ENCODE measurements at places on chromosomes 4 and X.

DNA sequence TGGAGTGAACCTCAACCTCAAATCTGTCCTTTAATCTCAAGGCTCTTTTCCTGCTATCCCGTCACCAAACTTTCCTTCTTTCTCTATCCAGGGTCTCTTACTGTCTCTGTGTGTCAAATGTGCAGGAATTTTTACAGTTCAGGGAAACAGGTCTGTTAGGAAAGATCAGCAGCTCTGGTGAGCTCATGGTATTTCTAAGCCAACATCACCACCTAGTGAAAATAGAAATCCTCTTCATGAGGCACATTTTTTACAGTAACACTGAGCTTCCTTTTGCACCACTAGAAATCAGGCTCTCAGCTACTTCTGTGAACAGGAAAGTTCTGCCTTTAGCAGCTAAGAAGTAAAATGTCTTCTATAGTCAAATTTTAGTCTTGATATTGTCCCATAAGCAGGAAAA is 39.6 kb downstream of the NUDT11 start:
- no peak for DNase-seq

GRCh38 chrX:9327747-9328145 is 137.1 kb upstream of the TBL1X start:
- no peak for DNase-seq

DNA sequence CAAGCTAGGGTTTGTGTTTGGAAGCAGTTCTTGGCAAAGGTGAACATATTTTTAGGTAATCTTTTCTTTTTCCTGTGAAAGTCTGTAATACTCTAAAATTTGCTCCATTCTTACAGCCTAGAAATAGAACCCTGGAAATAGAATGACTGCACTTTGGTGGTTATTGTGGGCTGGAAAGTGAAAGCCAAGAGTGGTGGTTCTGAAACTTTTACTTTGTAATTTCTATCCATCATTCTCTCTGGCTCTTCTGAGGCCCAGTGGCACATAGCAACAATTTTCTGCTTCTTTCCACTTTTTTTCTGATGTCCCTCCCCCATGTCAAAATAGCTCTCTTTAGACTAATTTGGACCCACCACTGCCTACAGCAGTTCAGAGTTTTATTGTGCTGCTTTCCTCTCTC is 300.4 kb upstream of the RPS6KA3 start:
- DNase-seq = no peak

GRCh38 chrX:108316456-108316855 is 121.8 kb downstream of the COL4A6 start:
- no peak for DNase-seq

GRCh38 chr4:184941671-184942418 is 76.4 kb upstream of the HELT start:
- DNase-seq = no peak

DNA sequence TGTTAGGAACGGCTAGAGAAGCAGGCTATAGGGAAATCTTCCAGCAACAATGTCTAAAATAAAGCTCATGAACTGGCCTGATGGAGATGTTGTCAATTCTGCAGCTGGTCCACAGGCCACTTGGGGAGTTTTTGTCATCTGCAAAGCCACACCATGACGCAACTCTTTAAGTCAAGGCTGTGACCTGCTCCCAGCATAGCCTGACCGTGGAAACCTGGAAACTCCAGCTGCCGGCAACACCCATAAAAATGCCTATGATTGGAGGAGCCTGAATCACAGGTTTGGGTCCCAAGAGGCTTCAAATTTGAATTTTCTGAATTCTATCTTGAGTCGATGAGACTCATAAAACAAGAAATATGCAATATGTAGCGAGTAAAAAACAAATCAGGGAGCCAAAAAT is 969.2 kb upstream of the PRKX start:
- no peak for DNase-seq

GRCh38 chr4:173698557-173699262 is 168.7 kb upstream of the HAND2 start:
- DNase-seq = no peak

DNA sequence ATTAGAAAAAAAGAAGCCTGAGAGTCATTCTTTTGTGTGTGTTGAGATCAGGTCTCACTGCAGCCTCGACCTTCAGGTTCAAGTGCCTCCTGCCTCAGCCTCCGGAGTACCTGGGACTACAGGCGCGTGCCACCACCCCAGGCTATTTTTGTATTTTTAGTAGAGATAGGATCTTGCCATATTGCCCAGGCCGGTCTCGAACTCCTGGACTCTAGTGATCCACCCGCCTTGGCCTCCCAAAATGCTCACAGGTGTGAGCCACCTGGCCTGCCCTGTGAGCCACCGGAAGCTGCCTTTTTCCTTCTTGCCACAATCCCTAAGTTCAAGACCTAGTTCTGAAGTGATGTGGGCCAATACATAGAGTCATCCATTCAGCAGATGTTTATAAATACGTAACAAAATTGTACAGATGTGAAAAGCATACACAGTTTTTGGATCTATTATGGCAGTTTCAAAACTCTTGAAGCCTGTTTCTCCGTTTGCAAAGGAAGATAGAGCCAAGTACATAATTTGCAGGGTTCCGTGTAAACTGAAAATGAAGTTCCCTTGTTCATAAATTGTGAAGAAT is 536 bp upstream of the CTSO start:
- no peak for DNase-seq

DNA sequence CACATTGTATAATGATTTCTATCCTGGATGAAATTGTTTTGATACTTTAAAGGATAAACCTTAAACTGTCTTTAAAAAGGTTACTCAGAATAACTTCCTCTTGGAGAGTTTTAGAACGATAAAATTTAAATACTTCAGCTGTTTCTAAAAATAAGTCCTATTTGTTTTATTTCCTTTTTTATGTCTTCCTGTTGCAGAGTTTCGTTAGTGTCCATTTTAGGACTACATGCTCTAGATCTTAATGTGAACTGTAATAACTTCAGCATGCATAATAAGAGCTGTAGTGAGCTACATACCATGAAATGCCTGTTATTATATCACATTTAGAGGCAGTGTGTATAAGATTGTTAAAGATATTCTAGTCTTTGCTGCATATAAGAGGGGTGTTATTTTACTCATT is 14.6 kb downstream of the ATP10D start:
- no peak for DNase-seq

DNA sequence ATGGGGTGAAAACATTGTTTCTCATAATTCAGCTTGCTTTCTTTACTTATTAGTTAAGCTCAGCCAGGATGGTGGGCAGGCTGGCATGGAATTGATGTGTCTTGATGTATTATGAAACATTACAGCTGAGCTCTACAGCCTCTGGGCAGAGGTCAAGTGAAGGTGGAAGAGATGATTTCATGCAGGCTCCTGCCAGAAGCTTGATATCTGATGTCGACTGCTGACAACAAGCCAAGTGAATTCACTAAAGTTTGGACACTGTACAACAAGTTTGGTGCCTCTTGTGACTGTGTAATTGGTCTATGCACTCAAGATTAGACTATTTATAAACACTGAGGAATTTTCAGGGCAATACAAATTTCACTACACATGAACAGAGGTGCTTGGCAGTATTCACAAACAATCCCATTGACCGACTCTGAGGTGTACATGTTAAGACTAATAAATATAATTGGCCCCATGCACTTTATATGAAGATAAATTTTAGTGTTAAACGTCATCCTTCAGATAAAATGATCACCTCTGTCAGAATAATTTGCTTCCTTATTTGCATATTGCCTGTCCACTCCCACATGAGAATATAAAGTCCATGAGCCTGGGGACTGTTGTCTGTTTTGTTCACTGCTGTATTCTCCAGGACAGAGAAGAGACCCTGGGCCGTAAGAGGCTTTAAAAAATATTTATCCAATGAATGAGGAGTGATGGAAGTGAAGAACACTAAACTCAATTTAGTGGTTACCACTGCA is 612.2 kb downstream of the IQCM start:
- DNase-seq = no peak

DNA sequence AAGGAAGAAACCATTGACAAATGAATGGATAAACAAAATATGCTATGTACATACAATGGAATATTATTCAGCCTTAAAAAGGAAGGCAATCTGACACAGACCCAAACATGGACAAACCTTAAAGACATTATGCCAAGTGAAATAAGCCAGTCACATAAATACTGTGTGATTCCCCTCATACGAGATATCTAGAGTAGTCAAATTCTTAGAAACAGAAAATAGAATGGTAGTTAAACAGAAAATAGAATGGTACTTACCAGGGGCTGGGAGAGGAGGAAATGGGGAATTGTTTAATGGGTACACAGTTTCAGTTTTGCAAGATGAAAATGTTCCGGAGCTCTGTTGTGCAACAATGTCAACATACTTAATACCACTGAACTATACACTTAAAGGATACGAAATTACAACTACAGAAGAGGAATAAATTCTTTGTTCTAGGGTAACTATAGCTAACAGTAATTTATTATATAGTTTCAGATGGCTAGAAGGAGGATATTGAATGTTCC is 47.8 kb upstream of the DUSP21 start:
- no peak for DNase-seq

DNA sequence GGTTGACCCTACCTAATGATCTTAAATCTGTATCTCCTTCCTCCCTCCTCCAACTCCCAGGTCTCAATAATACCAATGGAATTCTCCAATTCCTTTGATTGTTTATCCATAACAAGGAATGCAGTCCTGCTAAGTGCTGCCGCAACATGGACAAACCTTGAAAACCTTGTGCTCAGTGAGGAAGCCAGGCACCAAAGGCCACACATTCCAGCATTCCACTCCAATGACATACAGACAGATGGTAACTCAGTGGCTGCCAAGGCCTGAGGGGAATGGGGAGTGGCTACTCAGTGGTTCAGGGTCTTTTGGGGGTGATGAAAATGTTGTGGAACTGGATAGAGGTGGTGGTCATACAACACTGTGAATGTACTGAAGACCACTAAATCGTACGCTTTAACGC is 10.4 kb downstream of the HAUS7 start:
- no peak for DNase-seq

GRCh38 chrX:126557151-126557550 is 4.5 kb upstream of the DCAF12L1 start:
- DNase-seq = no peak

DNA sequence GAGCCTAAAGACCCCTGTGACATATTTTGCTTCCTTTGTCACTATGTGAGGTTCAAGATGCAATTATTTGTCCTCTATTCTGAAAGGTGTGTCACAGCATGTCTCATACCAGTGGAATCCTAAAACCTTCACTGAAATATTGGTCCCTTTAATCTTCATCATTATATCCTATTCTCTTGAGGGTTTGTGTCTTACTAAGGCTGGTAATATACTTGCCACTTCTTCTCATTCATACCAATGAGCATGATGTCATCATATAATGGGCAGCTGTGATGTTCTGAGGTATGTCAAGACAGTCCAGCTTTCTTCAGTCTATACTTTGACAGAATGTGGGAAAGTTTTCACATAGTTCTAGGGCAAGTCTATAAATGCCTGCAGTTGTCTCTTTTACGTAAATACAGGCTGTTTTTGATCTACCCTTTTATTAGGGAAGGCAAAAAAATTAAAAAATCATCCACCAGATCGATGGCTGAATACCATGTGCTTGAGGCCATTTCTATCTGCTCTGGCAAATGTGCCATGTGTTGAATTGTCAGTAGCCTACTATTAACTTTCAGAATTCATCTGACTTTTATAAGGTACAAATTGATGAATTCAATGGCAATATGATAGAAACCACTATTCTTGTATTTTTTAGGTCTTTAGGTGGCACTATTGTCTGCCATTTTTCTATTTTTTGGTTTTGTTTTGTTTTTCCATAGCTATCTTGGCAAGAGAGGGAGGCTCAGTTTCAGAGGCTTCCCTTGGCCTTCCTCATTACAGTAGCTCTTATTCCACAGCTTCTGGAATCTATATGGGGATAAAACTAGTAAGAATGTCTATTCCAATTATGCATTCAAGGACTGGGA is 209.0 kb downstream of the PPARGC1A start:
- no peak for DNase-seq

GRCh38 chr4:78953769-78954666 is 14.8 kb upstream of the PAQR3 start:
- peak; percentile 37 for DNase-seq

GRCh38 chrX:96837808-96838207 is 45.9 kb upstream of the RPA4 start:
- DNase-seq = no peak

GRCh38 chr4:109155682-109156283 is 146.7 kb downstream of the COL25A1 start:
- no peak for DNase-seq

DNA sequence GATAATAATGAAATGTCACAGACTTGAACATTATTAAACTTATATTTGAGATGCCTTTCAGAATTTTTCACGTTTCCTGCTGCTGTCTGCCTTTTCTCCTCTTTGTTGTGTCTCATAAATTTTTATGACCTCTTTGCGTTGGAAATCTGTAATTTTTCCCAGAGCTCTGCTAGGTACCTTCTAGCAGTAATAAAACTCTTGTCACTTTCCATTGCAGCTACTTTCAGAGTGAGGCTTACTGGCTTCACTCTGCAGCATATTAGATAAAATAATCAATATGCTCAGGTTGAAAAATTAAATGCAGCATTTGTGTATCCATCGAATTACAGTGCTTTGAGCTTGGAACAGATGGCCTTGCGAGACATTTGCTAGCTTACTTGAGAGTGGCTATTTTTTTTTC is 689.0 kb downstream of the GRID2 start:
- no peak for DNase-seq

GRCh38 chr4:3353752-3354454 is 61.1 kb downstream of the RGS12 start:
- DNase-seq = no peak

- no peak for DNase-seq
Observed at GRCh38 chr4:54959651-54960116, 165.7 kb downstream of the KDR start.

GRCh38 chr4:26050212-26050643 is 136.2 kb downstream of the SMIM20 start:
- DNase-seq = no peak

DNA sequence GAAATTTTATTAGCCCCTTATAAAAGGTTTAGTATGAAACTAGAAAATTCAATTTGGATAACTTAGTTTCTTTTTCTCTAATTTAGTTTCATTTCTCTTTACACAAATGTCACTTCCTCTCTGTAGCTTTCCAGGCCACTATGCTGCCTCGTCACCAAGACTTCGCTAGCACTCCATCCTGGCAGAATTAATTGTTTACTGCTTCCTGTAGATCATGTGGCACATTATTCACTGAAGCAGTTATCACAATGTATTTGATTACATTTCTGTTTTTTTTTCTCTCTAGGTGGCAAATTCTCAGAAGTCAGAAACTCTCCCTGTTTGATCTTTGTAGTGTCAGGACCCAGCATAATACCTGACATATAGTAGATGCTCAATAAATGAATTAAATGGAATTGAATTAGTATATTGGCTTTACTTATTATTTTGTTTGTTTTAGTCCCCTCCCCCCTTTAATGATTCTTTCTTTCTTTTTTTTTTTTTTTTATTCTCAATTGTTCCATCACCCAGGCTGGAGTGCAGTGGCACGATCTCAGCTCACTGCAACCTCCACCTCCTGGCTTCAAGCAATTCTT is 9.3 kb upstream of the SAT1 start:
- DNase-seq = no peak

DNA sequence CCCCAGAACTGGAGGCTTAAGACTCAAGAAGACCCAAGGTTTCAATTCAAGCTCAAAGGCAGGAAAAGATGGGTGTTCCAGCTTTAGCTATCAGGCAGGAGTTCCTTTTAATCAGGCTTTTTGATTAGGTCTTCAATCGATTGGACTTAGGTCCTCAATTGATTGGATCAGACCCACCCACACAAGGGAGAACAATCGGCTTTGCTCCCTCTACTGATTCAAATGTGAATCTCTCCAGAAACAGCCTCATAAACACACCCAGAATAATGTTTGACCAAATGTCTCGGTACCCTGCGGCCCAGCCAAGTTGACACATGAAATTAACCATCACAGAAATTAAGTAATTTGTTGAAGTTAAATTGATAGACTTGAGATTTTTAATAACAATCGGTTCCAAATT is 917.1 kb upstream of the FTHL17 start:
- no peak for DNase-seq

Measured in WTC11 (cell line).